H4 (cell line): ENCODE measurements at places on chromosomes 3 and 15. TPM values are rescaled to one million over a fixed set of nuclear protein-coding genes. Genes with fewer than 3 reads are reported as not detected.
A peak's percentile ranks its signal among the peaks of the same experiment; 100 is the strongest.

- DNase-seq, result no peak
These were observed 58.4 kb downstream of the DAPK2 start for GRCh38 chr15:63987796-63988378.

GRCh38 chr3:166783206-166783605 is 596.9 kb downstream of the ZBBX start:
- DNase-seq, result no peak

- peak; percentile 70 for DNase-seq
These were observed 5.3 kb upstream of the SPESP1 start for GRCh38 chr15:68924866-68925560.

Gene MITF
- 5.1 and 5.8 TPM in 2 replicates for total RNA-seq

GRCh38 chr3:55162031-55162795 is 234.4 kb upstream of the LRTM1 start:
- no peak for DNase-seq

DNA sequence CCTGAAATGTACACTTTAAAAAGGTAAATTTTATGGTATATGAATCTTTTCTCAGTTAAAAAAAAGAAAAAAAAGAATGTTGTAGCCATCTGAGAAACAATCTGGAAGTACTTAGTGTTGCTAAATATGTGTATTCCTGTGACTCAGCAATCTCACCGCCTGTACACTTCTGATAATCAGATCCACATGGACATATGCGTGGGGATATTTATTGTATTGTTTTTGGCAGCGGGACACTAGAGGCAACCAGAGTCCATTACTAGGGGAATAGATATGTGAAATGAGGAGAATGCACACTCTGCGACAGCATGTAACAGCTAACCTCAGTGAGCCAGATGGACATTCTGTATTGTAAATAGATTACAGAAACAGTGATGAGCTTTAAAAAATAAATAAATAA is 65.4 kb downstream of the AQP9 start:
- DNase-seq, result peak; percentile 55

GRCh38 chr3:160210799-160211221 is 14.4 kb upstream of the C3orf80 start:
- DNase-seq, result peak; percentile 56

DNA sequence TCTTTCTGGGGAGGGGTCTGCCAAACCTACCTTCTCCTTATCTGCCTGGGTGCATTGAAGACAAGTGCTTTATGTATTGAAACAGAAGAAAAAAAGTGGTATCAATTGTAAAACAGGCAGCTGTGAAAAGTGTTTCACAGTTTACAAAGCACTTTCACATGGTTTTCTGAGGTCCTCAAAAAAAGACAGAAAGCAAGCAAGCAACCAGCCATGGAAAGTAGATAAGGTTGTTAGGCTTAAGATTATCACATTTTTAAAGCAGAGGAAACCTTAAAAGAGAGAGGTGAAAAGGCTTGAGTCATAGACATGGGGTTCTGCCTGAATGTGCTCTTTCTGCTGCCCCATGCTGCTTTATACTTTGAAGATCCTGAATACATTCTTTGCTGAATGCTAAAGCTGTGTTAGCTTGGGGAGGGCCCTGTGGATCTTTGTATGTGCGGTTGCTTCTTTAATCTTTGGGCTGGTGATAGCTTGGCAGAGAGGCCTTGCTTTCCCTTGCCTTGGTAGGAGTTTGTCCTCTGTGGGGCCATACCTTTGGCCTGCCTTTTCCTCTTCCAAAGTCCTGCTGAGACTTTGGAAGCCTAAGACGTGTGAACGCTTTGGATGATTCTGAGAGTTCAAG is 2.6 kb downstream of the SMAD3 start:
- DNase-seq, result no peak

GRCh38 chr3:122458992-122459391 is 43.1 kb upstream of the WDR5B start:
- peak; percentile 39 for DNase-seq

- DNase-seq, result peak; percentile 67
These were observed 17.6 kb upstream of the EPHB3 start for GRCh38 chr3:184543843-184544512.

DNA sequence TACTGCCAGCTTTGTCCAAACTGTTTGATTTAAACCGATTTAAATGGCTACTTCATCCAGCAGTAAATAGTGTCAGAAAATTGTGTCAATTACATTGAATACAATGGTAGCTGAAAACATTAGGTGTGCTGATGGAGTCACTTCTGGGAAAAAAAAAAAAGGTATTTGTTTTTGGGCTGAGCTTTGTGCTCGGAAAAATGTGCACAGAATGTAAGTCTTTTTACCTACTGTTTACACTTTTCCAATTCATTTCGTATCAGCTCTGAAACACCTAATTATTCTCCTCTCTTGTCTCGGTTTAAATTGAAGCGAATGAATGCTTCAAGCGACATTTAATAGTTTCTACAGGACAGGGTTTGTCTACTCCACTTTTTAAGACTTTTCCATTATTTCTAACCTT is 1078.4 kb downstream of the ROBO1 start:
- no peak for DNase-seq

DNA sequence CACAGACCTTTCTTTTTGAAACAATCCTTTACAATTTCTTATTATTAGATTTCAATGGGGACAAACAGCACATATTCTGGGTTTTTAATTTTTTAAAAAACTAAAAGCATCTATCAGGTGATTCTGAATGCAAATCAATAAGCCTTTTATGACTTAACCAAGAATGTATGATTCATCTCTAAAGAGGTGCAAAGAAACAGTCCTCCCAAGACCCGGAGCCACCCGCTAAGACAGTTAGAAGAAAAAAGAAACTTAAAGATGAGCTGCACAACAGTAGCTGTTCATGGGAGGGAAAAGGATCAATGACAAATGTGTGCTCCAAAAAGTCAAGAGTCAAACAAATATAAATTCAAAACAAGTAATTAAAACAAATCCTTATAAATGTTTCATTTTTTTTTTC is 319.5 kb downstream of the THSD4 start:
- no peak for DNase-seq

Gene NCEH1
- total RNA-seq, result 14.0 and 19.8 TPM in 2 replicates

GRCh38 chr3:37680401-37680800 is 181.3 kb upstream of the CTDSPL start:
- DNase-seq, result no peak

Gene NANOGP8
- not detected in 2 replicates for total RNA-seq

Gene UPK1B
- not detected in 2 replicates for total RNA-seq

DNA sequence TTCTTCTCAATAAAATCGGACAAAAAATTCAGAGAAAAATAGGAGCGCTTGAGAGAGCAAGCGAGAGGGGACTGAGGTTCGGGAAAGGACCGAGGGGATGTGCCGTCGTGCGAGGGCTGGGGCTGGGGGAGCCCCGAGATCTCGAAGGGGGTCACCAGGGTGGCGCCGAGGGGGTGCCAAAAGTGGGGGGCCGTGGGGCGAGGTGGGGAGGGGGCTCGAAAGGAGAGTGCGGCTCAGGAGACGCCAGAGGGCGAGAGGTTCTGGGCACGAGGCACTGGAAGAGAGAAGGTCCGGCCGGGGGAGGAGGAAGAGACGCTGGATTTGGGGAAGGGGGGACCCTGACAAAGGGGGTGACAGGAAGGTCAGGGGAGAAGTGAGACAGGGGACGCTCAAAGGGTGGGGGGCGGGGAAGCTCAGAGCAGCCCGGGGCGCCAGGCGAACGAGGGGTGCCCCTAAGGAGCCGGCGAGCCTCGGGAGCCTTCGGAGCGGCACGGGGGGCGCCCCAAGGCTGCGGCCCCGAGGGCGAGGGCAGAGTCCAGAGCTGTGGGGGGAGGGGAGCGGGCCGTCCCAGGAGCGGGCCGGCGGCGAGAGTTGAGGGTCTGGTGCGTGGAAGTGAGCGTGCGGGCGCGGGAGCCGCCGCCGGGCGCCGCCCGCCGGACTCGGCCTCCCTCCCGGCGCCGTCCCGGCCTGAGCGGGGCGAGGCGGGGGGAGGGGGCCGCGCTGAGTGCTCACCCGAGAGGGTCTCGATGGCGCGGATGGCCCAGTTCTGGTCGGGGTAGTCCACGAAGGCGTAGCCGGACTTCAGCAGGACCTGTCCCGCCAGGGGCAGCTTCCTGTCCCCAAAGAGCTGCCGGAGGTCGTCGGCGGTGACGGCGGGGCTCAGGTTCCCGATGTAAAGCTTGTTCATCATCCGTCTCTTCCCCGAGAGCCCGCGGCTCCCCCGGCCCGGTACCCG is 514 bp downstream of the IGF2BP2 start:
- DNase-seq, result no peak

- no peak for DNase-seq
These were observed 215.4 kb downstream of the UACA start for GRCh38 chr15:70547846-70548487.

- DNase-seq, result no peak
These were observed 132.1 kb downstream of the WDR76 start for GRCh38 chr15:43958861-43959330.

GRCh38 chr3:119601154-119601553 is 3.5 kb downstream of the PLA1A start:
- no peak for DNase-seq

GRCh38 chr15:56732135-56732885 is 999 bp downstream of the ZNF280D start:
- DNase-seq, result peak; percentile 17

Gene ADAMTS7
- total RNA-seq, result 1.5 and 5.5 TPM in 2 replicates

Gene NMNAT3
- not detected in 2 replicates for total RNA-seq

GRCh38 chr3:195821403-195822130 is 9.8 kb upstream of the MUC4 start:
- no peak for DNase-seq

Gene CELF6
- total RNA-seq, result not detected in 2 replicates

DNA sequence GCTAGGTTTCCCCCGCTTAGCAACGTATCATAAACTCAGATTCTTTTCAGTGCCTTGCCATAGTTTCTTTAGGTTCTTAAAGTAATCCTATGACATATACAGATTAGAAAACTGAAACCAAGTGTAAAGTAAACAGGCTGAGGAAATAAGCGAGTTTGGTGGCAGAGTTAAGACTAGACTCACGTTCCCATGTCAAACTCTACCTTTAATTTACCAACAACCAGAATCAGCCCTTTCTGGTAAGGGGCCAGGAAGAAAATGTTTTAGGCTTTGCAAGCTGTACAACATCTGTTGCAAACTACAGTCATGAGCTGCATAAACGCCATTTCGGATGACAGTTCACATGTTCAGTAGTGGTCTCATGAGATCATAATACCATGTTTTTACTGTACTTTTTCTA is 128.0 kb upstream of the PRICKLE2 start:
- DNase-seq, result peak; percentile 50

DNA sequence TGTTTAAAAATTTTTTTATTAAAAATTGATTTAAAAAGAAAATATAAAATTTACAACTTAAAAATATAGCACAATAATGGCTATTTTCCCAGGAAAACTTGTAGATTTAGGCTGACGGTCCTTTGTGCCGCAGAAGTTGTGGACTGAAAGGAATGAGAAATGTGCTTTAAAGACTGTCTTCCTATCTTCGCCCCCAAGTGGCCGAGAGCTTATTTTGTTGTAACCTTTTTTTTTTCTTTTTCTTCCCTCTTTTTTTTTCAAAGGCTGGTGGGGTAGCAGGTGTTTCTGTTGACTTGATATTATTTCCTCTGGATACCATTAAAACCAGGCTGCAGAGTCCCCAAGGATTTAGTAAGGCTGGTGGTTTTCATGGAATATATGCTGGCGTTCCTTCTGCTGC is 15.5 kb downstream of the SLC25A26 start:
- DNase-seq, result no peak

Gene NPRL2
- total RNA-seq, result 18.2 and 27.8 TPM in 2 replicates

Gene GCNT3
- 1.2 and 4.1 TPM in 2 replicates for total RNA-seq
